Bronchial epithelial cell (primary cell): ENCODE measurements at places on chromosomes 3 and 15. TPM values are rescaled to one million over a fixed set of nuclear protein-coding genes. Genes with fewer than 3 reads are reported as not detected.
A peak's percentile ranks its signal among the peaks of the same experiment; 100 is the strongest.

GRCh38 chr3:129892857-129893580 lies 492 bp downstream of the TMCC1 start:
- DNase-seq = no peak

DNA sequence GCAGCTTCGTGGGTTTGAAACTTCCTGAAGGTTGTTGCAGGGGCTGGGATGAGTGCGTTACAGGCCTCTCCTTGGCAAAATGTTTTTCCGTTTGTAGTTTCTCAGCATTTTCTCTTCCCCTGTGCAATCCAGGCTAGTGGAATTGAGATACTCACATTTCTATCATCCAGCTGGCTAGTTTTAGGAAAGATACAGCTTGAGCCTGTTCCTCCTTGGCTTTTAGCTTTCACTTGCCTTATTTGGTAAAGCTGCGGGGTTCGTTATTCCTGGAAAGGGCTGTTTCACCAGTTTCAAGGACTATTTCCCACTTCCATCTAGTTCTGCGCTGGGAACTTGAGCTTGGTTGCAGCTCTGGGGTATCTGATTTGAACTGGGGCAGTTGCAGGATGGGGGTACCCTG lies 90.3 kb downstream of the ITPR1 start:
- no peak for DNase-seq

- DNase-seq = no peak
Observed at GRCh38 chr3:186406669-186407635, 44.9 kb upstream of the DGKG start.

GRCh38 chr3:191379446-191379845 lies 49.1 kb upstream of the UTS2B start:
- DNase-seq = no peak

GRCh38 chr3:123523023-123523412 lies 61.8 kb downstream of the HACD2 start:
- no peak for DNase-seq

GRCh38 chr15:84929795-84930603 lies 45.5 kb downstream of the SLC28A1 start:
- peak; percentile 82 for DNase-seq

GRCh38 chr3:100150473-100150872 lies 36.2 kb upstream of the FILIP1L start:
- no peak for DNase-seq

GRCh38 chr3:169362301-169362700 lies 301.2 kb downstream of the MECOM start:
- DNase-seq = no peak

DNA sequence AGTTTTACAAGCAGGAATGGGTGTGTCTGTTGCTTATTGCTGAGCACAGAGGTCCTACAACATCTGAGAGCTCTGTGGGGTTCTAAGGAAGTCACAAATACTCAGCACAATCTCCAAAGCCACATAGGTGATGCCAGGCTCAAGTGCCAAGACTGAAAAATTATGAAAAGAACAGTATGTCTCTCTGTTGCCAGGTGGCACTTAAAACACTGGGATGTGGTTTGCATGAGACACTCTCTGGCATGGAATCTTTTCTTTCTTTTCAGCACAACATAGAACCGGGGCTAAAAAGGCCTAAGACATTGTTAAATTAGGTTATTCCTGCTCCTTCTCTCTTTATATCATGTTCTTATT lies 127.3 kb upstream of the PRICKLE2 start:
- no peak for DNase-seq

DNA sequence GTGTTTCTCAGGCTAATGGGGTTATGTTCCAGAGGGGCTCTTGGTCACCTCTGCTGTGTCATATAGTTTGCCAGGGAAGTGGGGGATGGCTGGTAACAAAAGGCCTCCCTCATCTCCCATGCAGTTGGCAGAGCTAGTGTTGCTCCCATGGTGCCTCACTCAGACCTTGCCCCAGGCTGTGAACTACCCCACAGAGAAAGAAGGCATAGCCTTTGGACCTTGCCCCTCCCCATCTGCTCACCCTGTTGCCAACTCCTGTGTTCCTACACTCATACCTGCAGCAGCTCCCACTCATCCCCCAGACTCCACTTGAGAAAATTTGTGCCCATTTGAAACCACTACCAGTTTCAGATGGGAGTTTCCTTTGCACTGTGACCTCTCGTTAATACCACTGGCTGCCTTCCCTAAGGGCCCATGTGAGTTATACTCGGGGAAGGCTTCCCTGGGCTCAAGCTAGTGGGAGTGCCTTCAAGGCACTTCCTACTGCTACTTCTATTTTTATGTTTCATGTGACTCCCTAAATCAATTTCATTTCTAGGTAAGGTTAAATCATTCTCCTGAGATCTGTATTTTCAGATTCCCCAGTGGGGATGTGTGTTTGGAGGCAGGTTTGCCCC lies 25.3 kb upstream of the COPB2 start:
- DNase-seq = no peak

GRCh38 chr3:13879102-13879945 lies 547 bp downstream of the WNT7A start:
- DNase-seq = no peak

Gene NCBP2
- total RNA-seq = 78.7 and 94.0 TPM in 2 replicates

Gene PLAAT1
- 1.6 and 4.5 TPM in 2 replicates for total RNA-seq

Gene CERS3
- total RNA-seq = 4.7 and 27.3 TPM in 2 replicates

Gene DUOXA1
- 27.1 and 54.5 TPM in 2 replicates for total RNA-seq

Gene DAZL
- total RNA-seq = not detected in 2 replicates

Gene GRK7
- 0.13 TPM in 1 of 2 replicates, not detected in the other for total RNA-seq

Gene CCR2
- 0.13 TPM in 1 of 2 replicates, not detected in the other for total RNA-seq

Gene RPP25
- 3.3 and 8.7 TPM in 2 replicates for total RNA-seq
